ENCODE measurements at places on chromosomes 11 and 22.

DNA sequence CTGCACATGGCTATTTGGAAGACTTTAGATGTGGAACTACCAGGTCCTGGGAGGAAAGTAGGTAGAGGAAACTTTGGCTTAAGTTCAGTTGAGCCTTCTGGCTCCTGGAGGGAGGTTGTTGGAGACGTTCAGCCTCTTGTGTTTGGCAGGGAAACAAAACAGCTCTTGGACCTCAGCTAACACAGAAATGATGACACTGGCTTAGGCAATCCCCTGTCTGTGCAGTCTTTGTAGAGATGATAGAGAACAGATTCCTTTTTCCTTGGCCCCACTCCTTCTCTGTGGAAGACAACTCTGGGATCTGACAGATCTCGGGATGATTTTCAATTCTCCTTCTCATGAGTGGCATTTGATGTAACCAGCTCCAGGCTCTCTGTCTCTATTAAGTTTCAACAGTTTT, 428.5 kb downstream of the TMEM135 start:
- DNase-seq, result no peak

GRCh38 chr22:50530580-50530876, 716 bp upstream of the TYMP start:
- no peak for DNase-seq

DNA sequence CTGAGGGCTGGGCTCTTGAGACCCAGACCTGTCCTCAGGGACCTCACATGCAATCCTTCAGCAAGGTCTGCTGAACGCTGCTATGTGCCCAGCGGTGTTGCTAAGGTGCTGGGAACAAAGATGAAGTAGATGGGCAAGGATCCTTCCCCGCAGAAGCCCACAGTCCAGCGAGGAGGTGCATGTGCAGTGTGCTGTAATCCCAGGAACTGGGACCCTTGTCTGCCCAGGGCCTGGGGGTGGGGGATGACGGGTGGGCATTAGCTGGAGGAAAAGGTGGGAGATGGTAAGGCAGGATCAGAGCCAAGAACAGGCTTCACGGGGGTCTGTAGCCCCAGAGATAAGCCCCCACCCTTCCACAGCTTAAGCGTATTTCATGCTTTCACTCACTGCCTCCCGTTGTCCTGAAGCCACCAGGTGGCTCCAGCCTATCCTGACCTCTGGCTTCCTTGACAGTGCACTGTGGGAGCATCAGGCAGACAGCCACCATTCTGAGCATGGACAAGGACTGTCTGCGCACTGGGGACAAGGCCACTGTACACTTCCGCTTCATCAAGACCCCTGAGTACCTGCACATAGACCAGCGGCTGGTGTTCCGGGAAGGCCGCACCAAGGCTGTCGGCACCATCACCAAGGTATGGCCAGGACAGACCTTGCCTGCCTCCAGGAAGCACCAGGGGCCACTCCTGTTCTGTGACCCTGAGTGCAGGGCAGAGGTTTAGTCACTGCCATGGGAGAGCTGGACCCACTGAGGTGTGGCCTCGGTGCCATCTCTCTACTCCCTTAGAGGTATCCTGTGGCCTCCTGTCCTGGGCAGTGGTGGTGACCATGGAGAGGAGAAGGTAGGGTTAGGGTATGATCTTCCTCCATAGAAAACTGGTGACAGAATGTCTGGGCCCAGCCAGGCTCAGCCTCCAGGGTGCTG, 22.0 kb downstream of the GTPBP1 start:
- no peak for DNase-seq

GRCh38 chr22:49123621-49124192, 704.0 kb downstream of the BRD1 start:
- no peak for DNase-seq

GRCh38 chr11:62646825-62647608, 604 bp upstream of the GANAB start:
- no peak for DNase-seq

DNA sequence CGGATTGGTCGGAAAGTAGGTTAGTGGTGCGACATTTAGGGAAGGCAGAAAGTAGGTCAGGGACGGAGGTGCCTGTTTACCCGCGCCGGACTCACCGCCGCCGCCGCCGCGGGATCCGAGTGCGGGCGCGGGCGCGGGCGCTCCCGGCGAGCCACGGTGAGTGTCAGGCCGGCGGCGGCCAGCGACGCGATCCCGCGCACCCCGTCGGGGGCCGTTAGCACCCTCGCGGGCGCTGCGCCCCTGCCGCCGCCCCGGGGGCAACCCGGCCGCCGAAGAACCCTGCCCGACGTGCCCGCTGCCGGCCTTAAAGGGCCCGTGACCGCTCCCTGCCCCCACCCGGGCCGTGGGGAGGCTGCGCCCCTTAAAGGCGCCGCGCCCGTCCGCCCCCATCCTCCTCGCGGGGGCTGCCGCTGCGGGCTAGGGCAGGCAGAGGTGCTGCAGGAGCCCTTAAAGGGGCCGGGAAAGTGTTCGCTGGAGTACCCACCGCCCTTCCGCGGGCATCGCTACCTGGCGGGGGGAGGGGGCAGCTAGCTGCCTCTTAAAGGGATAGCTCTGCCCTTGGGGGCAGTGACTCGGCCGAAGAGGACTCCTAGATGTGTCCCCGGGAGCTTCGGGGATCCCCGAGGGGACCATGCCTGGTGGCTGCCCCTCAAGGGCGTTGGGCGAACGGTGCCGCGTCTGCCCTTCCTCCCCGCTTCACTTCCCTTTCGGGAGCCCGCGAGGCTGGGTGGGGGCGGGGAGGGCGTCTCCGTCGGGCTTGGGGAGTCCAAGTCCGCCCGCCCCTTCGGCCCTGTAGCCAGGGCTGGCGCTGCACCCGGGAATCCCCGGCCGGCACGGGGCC, at the start of gene BMAL1:
BMAL1 (plus strand) TSS at position 23 of the 841 bp plus-strand sequence. CDS start 76,519 bp downstream, outside the sequence.
- DNase-seq, result no peak

DNA sequence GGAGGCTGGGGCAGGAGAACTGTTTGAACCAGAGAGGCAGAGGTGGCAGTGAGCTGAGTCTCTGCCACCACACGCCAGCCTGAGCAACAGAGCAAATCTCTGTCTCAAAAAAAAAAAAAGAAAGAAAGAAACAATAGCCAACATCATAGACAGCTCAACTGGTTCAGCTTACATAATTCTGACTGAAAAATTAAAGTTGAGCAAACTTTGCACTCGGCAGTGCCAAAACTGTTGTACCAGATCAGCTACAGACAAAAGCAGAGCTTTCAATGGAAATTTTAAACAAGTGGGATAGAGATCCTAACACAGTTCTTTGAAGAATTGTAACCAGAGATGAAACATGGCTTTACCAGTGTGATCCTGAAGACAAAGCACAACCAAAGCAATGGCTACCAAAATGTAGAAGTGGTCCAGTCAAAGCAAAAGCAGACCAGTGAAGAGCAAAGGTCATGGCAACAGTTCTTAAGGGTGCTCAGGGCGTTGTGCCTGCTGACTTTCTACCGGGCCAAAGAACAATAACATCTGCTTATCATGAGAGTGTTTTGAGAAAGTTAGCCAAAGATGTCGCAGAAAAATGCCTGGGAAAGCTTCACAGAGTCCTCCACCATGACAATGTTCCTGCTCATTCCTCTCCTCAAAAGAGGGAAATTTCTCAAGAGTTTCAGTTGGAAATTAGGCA, 59.3 kb downstream of the TTC28 start:
- no peak for DNase-seq

GRCh38 chr11:95341221-95341620, 110.2 kb upstream of the SESN3 start:
- DNase-seq, result peak; percentile 64

- no peak for DNase-seq
Measured at GRCh38 chr11:21774212-21774611, 418.7 kb upstream of the ANO5 start.

DNA sequence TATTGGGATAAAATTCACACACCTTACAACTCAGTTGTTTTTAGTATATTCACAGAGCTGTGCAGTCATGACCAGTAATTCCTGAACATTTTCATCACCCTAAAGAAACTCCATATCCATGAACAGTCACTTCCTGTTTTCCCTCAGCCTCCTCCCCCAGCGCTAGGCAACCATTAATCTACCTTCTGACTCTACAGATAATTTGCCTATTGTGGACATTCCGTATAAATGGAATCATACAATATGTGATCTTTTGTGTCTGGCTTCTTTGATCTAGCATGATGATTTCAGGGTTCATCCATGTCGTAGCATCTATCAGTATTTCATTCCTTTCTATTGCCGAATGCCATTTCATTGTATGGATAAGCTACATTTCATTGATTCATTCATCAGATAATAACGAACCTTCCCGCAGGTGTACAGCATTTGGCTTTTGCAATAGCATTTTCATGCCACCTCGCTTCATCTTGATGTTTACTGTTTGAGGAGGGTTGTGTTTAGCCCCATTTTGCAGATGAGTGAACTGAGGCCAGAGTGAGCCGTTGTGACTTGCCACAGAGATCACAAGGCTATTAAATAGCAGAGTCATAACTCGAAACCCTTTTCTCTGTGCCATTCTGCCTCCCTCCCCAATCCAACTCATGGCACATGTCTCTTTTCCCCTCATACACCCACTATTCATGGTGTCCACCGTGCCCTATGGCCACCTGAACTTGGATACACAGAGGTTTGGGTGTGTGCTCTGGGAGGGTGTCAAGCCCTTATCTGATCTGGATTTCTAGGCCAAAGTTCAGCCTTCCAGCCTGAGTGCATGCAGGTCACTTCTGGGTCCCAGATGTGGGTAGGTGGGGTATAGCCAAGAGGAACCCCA, 11.1 kb upstream of the MYH9 start:
- DNase-seq, result no peak

DNA sequence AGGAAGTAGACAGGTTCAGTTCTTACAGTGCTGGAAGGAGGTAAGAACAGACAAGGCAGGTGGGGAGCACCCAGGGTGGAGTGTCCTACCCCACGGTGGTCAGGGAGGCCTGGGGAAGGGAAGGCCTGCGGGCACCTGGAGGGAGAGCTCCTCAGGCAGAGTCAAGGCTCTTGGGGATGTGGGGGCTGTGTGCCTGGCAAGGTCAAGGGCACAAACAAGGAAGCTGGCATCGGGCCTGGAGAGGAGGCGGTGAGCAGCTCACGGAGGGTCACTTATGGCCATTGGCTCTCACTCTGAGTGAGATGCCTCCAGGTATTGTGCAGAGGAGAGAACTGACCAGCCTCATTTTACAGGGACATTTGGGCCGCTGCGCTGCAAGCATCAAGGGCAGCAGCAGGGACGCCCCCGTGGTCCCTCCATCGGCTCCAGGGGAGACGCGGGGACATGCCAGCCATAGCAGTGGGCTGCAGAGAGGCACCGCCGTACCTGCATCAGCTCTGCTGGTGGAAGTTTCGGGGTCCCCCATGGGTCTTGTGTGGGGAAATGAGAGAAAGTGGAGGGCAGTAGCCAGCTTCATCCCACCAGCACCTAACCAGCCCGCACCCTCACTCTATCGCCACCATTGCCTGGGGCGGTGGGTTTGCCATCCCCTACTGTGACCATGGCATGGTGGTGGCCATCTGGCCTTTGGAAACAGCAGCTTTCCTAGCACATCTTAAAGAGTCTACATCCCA, 37.5 kb upstream of the RTL6 start:
- no peak for DNase-seq

- peak; percentile 53 for DNase-seq
Measured at GRCh38 chr11:124920870-124921609, 2.0 kb downstream of the HEPN1 start.

GRCh38 chr11:45576461-45577215, 88.8 kb downstream of the CHST1 start:
- no peak for DNase-seq

DNA sequence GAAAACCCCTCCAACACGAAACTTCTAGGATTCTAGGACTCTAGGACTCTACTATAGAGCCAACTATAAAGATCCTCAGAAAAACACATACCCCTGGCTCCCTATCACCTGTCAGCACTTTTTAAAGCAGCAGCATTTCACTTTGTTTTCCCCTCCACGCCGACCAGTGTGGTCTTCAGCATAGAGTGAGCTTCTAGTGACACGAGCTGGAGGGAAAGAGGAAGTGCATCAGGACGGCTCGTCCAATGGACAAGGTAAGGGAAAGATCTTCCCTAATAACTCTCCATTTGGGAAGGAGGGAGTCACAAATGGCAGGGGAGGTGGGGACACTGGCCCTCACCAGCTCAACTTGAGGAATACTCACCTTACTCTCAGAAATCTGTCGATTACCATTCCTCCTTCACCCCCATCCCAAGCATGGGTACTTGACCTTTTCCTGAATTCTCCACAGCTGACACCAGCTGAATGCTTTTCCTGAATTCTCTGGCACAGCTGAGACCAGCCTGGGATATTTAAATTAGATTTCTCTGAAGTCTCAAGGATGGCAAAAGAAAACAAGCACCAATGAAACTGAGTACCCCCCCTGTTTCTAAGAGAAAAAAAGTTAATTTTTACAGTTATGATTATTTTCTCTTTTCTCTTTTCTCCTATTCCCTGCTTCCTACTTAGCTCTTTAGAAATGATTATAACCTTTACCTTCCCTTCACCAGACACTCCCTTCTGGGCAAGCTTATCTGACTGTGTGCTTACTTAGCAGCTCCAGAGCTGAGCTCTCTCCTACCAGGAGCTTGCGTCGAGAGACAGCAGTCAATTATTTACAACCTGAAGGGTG, 33.3 kb upstream of the NNMT start:
- peak; percentile 51 for DNase-seq

- DNase-seq, result no peak
Measured at GRCh38 chr22:22881116-22882000, 6.3 kb upstream of the IGLL5 start.

DNA sequence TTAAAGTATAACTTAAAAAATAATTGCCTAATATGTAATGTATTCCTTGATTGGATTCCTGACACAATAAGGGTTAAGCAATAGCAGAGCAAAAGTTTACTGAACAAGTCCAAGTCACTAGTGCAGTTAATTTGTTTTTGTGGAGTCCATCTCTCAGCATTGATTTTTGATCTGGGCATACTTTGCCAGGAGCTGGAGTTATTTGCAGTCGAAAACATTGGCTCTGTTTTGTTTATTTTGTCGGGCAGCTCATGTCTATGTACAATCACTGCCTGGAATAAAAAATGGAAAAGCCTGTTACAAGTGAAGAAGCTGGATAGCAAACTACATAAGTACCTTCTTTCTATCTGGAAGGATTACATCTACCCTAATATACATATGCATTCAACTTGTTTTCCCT, 625.2 kb downstream of the CNTN5 start:
- DNase-seq, result no peak

GRCh38 chr11:48107188-48107704, 109.4 kb upstream of the OR4B1 start:
- DNase-seq, result no peak

DNA sequence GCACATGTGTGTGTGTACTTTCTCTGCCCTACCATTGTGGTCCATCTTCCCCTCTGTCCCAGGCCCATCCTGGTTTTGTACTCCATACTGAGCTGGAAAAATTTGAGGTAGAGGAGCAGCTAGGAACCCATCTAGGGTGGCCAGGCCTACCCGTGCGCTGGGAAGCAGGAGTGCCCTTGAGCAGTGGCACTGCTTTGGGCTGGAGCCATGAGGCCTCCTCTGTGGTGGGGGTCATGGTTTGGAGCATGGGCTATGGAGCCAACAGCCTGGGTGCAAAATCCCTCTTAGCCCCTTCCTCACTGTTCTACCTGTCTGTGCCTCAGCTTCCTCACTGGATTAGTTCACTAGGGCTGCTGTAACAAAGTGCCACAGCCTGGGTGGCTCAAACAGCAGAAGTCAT, 21.9 kb upstream of the ALG8 start:
- DNase-seq, result no peak

- no peak for DNase-seq
Measured at GRCh38 chr11:86800960-86801272, 574 bp downstream of the PRSS23 start.

- no peak for DNase-seq
Measured at GRCh38 chr11:118304568-118305248, at the start of gene CD3E. Gene CD3E, plus strand, starts transcription at chr11:118304730. Its CDS starts 223 bp downstream, at chr11:118304953.
